ENCODE measurements at places on chromosomes 5 and 9.

GRCh38 chr5:62561896-62562295, 16.7 kb upstream of the LRRC70 start:
- DNase-seq, result no peak

DNA sequence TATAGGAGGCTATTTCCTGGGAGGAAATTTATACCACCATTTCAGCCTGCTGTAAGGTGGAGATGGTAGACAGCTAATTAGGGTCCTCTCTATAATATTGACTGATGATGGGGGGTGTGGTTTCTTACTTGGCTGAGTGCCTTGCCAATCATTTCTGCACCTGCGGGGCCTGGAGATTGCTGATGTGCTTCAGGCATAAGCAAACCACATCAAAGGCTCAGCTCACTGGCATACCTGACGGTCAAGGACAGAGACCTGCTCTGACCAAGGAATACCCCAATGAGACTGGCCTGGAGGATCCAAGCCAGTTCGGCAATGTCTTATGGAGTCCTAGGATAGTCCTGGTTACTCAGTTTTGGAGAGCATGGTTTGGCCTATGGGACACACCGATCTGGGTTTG, 29.5 kb downstream of the ANKH start:
- no peak for DNase-seq

DNA sequence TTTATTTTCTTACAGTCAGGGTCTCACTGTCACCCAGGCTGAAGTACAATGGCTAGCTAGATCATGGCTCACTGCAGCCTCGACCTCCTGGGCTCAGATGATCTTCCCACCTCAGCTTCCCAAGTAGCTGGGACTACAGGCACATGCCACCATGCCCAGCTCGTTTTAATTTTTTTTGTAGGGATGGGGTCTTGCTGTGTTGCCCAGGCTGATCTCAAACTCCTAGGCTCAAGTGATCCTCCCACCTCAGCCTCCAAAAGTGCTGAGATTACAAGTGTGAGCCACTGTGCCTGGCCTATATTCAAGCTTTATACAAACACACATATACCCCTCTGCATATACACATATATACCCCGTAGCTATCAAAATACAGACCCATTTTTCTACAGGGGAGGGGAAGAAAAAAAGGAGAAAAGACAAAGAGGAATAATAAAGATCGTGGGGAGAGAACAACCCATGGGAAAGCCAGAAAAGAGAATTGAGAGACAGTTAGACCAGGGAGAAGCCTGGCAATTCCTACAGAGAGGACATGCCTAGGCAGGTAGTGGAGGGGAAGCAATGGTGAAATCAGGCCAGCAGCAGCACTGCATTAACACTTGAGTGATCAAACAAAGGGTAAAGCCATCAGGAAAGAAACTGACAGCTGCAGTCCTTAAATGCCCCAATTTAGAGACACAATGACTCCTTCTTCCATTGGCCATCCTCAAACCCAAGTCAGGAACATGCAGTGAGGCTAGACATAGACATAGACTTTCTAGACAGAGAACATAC, 102.7 kb downstream of the EFNA5 start:
- DNase-seq, result no peak

DNA sequence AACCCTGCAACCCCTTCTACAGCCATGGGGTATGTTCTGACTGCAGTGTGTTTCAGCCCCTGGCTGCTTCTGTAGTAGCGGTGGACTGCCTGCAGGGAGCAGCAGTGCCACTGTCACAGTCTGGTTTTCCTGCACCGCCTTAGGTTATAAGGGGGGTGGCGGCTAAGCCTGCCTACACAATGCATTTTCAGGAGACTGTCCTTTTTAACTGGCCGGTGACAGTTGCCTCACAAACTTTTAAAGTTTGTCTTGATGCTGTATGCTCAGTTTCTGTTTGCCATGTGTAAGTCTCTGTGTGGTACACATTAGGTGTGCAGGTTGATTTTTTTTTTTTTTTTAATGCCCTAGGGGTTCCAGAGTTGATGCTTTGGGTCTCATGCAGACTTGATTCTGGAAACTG, 53.0 kb downstream of the NUP214 start:
- peak; percentile 56 for DNase-seq

DNA sequence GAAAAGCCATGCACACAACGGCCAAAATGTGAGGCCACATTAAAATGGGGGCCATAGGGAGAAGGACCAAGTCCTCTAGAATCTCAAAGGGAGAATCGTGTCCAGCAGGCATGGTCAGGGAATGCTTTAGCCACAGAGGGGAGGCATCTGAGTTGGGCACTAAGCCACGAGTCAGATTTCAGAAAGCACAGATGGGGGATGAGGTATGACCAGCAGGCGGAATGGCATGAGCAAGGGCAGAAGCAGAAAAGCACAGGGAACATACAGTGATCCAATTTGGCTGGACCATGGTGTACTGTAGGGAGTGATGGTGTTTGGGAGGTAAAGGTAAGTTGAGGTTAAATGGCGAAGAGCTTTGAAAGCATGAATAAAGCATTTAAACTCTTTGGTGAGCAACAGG, 214.6 kb downstream of the TLE1 start:
- no peak for DNase-seq

DNA sequence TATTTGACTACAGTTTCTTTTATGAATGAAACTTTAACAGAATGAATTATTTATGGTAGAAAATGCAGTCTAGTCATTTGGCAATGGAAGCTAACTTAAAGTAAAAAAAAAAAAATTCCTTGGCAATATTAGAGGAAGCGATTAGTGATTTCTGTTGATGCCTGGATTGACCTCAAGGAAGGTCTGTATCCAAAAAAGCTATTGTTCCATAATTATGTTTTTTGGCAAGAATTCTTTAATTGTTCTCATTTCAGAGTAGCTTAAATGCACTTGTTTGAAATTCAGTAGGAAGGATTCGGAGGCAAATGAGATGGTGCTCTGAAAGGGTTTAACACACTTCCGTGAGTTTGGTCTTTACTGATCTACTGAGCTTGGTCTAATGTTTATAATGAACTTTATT, 61.8 kb downstream of the ITGA1 start:
- no peak for DNase-seq

DNA sequence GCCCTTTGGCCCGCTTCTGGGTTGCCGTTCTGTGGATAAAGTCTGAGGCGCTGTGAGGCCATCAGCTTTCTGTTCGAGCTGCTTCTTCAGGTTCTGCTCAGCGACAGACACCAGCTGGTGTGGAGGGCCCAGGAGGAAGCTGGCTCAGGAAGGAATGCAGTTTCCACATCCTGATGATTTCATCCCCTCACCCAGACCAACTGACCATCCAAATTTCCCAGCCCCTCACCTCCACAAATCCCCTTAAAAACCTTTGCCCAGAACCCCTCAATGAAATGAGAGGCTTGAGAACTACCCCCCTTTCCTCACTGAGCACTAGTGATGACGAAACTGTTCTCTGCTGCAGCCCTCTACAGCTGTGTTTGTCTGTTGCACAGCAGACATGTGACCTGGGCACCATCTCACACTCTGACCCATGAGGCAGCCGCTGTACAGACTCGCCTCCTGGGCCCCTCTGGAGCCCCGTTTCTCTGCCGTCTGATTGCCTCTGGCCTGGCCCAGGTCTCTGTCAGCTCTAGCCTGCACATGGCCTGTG, 45.4 kb downstream of the SPATA31C2 start:
- no peak for DNase-seq

DNA sequence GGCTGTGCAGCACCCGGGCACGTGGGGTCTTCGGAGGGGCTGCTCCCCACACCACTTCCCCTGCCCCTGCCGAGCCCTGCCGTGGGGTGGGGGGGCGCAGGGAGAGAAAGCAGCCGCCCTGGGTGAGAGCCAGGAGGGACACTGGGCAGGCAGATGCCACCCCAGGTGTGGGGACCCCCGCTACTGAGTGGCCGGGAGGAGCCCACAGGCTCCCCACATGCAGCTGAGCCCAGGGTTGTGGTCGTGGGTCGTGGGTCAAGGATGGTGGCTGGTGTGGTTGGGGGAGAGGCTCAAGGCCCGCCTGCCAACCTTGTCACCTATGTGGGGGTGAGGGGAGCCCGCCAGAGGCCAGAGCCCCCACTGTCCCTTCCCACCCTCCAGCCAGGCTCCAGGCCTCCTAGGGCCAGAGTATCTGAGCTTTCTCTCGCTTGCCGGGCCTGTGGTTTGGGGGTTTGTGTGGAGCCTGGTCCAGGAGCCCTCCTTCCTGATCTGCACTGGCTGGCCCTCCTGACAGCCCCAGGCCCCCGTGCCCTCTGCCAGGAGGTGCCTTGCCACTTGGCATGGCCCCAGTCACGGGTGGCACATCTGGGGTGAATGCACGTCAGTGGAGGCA, 35.5 kb downstream of the EXOC3 start:
- no peak for DNase-seq

- DNase-seq, result no peak
Observed at GRCh38 chr5:74028976-74029375, 403.0 kb downstream of the ARHGEF28 start.

GRCh38 chr5:135547590-135548254, 12.0 kb upstream of the NEUROG1 start:
- no peak for DNase-seq

Data from activated CD4-positive, CD25-positive, alpha-beta regulatory T cell (primary cell).